ENCODE measurements at places on chromosomes 1 and 21.

DNA sequence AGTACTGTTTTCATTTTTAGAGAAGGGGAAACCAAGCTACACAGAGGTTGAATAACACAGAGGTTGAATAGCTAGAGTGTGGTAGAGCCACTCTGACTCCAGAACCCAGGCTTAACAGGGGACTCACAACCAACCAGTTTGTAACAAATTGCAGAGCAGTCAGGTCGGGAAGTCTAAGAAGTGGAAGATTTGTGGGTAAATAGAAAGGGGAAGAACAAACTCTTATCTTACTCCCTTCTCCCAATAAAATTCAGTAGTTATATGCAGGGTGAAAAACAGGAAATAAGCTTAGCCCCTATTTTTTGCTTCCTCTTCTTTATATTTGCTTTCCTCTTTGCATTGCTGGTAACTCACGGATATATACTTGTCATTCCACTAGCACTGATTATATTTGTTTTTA is 23.2 kb downstream of the CDC42 start:
- DNase-seq, result no peak

DNA sequence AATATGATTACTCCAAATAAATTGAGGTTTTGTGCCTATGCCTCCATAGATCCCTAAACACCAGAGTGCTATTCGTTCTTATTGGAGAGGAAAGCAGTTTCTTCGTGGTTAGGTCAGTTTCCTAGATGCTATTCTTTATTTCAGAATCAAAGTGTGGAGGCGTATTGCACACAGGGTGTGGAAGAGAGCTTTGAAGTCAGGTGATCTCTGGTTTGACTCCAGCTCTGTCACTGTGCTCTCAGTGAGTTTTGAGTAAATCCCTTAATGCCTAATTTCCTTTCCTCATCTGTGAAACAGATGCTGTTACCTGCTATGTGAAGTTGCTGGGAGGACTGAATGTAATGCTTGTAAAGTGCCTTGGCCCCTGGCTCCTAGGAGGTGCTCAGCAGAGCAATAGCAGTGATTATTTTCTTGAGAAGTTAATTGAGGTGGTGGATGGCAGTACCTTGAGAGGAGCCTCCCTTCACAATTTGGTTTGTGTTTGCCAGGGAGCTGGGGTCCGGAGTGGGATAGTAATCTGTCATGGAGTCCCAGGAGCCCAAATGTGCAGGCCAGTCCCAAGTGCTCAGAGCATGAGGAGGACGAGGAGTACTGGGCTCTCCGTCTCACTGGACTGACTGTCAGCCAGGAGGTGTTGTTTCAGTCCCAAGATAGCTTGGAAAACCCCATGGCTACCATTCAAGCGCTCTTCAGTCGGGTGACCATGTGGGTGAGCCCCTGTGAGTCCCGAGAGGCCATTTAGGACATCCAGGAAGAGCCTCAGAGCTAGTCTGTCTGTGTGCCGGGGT is 14.9 kb downstream of the NTPCR start:
- DNase-seq, result no peak

- DNase-seq, result no peak
Observed at GRCh38 chr1:6545276-6546112, 8.8 kb downstream of the NOL9 start.

- DNase-seq, result peak; percentile 77
Observed at GRCh38 chr1:182181167-182181572, 119.7 kb upstream of the ZNF648 start.

DNA sequence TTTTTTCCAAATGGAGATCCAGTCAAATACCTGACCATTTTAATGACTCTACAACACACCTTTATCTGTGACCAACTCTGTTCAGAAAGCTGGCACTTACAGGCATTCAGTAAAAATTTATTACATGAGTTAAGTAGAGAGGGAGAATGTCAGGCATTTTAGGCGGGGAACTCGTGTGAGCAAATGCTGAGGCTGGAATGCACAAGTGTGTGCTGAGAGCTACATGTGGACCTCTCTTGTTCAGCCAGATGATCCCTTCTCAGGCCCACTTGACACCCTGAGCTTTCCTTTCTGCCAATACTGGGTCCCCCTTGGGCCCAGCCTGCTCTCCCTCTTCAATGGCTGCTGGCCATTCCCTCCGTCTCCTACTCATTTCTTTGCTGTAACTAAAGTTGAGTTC is 11.7 kb downstream of the PPIH start:
- DNase-seq, result no peak

DNA sequence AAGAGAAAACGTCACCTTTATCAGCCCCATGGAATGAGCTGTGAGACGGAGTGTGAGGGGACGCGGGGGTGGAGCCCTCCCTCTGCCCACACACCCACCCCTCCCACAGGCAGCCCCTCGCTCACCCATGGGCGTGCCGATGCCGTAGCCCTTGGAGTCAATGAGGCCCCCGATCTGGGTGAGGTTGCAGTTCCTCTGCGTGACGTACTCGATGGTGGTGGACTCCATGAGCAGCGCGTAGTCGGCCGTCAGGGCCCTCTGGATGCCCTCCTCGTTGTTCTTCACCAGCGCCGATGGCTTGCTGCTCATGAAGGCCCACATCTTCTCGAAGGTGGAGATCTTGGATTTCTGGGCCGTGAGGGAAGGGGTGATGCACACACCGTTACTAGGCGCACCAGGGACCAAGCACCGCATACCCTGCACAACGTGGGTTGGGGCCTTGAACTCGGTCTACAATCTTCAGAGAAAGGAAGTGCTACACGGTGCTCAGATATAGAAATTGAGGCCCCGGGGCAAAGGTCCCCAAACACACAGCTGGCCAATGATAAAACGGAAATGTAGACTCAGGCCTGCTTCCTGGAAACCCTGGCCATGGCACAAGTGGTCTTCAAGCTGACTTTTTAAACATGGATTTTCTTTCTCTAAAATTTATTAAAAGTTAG is 228.2 kb downstream of the GRIK3 start:
- DNase-seq, result no peak

DNA sequence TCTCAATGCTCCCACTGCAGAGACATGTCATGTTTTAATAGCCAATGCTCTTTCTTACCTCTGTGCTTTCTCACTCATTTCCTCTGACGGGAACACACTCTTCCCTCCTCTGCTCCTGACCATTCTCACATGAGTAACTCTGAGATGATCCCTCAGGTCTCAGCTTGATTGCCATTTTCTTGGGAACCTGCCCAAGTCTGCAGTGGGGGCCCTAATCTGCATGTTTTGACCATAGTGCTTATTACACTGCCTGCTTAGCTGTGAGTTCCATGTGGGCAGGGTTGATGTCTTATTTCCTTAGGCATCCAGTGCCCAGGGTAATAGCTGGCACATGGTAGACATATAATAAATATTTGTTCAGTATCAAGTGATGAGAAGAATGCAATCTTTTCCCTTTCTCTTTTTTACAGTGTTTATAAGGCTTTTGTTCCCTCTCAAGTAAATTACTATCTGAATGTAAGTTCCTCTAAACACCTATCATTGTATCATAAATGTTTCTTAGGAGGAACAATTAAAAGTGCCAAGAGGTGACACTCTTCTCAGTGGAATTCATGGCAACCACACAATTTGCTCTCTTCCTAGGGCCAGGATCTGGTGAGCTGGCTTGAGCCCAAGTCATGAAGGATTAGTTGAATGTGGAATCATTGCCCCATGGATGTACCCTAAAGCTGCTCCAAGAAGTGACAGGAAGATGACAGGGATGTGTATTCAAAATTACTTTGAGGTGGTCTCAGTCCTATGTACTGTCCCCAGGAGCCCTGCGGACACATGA is 485.4 kb upstream of the USP24 start:
- DNase-seq, result no peak

DNA sequence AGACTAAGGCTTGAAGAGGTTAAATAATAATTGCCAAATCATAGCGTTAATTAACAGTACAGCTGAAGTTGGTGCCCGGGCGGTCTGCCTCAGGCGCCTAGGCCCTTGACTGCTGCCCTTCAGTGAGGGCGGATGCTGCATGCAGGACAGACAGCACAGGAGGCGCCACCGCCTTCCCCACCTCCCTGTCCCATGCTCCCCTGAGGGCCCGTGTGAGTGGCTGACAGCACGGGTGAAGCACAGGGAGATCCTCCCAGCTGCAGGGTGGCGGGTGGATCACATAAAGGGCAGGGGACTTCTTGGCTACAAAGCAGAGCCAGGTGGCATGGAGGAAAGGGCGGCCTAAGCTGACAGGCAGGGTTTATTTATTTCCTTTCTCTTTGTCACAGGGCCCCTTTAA is 49.1 kb downstream of the DDX20 start:
- DNase-seq, result no peak

DNA sequence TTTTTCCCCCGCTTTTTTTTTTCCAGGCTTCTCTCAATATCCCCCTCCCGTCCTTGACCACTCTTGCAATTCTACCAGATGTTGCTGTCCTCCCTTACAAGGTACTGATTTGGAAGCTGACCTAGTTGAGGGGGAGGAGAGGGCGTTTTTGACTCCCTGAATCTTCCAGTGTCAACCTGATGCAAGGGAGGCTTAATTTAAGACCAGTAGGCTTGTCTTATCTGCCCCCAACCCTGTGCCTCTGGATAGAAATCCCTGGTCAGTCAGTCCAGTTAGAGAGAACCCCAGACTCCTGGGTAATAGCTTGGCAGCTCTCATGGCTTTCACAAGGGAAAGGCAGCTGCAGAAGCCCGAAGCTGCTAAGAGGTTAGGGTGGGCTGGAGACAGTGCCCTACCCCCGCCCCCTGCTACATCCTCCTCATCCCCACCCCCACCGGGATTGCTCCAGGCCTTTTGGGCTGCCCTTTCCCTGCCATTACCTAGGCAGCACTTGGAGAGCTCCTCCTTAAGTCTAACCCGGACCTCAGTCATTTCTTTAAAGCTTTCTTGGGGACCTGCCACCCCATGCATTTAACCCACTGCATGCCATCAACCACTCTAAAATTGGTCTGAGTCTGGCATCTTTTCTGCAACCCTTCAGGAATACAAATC is 3.6 kb downstream of the ACKR1 start:
- DNase-seq, result no peak

DNA sequence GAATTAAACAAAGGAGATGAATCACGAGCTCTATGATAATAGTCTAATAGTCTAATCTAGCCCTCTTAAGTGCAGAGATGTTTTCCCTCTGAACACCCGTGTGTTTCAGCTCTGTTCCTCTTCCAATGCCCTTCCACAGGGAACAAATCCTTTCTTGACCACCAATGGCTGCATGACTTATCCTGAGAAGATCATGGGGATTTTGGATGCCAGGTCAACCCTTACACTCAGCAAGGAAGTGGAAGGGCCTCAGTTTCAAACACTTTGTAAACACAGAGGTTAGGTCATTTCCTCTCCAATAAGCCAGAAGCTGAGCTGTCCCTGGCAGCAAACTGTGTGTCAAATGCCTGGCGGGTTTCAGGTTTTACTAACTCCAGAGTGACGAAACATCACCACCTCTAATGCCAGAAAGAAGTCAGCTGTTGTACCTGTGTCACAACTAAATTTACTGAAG is 200.0 kb downstream of the GABPA start:
- peak; percentile 91 for DNase-seq

DNA sequence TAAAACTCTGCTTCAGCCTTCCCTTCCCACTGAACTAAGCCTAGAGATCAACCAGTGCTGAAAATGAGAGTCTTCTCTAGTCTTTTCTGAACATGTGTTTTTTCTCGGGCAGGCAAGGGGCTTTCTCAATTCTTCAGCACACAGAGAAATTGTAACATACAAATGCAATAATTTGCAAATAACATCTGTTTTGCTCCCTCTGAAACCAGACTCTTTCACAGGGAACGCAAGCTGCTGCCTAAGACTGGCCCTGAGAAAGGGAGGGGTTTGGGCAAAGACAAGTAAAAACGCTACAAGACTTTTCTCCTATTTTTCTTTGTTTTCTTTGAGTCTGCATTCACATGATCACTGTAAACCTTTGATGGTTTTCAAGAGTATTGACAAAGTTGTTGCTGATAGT is 39.6 kb upstream of the VN1R5 start:
- no peak for DNase-seq

DNA sequence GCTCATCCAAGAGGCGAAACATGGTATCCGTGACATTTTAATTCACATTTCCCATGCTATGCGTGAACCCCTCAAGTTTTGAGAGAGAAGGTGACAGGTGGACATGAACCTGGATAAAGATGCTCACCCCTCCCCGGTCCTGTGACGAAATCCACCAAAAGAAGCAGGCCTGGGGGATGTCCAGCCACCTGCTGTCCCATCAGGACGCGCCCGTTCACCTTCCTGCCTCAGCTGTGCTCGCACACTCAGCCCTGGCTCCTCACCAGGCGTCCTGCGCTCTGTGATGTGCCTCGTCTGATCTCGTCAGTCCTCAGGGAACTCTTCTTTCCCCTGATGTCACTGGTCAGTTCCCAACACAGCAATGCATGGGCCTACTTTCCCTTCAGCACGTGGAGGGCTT is 10.3 kb downstream of the FHAD1 start:
- no peak for DNase-seq

- no peak for DNase-seq
Observed at GRCh38 chr21:46038871-46039397, 57.4 kb downstream of the COL6A1 start.

- DNase-seq, result no peak
Observed at GRCh38 chr21:39630827-39631226, 18.1 kb downstream of the B3GALT5 start.

GRCh38 chr1:183288583-183288982 is 102.5 kb downstream of the LAMC2 start:
- no peak for DNase-seq

- DNase-seq, result no peak
Observed at GRCh38 chr1:212752252-212752933, 39.2 kb downstream of the NSL1 start.

DNA sequence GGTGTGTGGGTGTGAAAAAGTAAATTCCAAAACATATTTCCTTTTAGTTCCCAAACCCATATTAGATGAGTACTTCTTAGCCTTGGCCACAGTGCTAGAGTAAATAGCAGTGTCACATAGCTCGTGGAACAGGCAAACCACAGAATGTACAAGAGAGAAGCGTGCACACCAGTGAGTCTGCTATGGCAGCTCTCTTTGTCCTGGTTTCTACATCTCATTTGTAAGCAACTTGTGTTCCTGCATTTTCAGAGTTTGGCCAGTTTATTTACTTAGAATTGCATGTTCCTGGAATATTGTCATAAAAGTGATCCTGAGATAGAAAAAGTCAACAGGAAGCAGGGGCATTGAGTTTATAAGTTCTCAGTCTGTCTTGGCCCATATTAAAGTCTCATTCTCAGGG is 142.1 kb downstream of the DHRS3 start:
- DNase-seq, result no peak

- no peak for DNase-seq
Observed at GRCh38 chr21:40029888-40030287, 162.7 kb downstream of the PCP4 start.

DNA sequence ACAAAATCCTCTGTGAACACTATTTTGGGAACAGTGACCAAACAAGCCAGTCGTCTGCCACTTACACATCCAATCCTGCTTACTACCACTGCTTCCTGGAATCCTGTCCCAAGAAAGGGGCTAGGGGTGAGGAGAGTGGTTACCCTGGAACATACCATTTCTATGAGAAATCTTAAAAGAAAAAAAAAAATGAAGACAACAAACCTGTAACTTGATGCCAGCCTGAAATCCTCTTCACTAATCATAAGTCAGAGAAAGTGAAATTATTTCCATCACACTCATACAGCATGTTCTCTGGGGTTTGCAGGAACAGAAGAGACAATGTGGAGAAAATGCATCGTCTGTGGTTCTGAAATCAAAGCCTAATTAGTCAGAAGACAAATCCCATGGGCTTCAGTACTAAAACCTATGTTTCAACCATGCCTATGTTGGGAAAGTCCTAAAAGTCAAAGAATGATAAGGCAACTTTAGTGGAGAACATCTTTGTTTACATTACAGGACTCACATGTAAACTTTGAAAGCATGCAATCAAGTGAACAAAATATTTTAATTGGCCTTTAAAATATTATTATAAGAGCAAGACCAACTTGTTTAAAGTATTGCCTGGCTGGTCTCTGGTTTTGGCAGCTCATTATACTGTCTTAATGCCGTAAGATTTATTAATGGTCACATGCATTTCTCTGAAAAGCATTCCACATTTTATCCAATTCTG is 220.7 kb downstream of the LTN1 start:
- DNase-seq, result no peak
